ENCODE measurements at places on chromosomes 16 and 17.
A peak's percentile ranks its signal among the peaks of the same experiment; 100 is the strongest.

DNA sequence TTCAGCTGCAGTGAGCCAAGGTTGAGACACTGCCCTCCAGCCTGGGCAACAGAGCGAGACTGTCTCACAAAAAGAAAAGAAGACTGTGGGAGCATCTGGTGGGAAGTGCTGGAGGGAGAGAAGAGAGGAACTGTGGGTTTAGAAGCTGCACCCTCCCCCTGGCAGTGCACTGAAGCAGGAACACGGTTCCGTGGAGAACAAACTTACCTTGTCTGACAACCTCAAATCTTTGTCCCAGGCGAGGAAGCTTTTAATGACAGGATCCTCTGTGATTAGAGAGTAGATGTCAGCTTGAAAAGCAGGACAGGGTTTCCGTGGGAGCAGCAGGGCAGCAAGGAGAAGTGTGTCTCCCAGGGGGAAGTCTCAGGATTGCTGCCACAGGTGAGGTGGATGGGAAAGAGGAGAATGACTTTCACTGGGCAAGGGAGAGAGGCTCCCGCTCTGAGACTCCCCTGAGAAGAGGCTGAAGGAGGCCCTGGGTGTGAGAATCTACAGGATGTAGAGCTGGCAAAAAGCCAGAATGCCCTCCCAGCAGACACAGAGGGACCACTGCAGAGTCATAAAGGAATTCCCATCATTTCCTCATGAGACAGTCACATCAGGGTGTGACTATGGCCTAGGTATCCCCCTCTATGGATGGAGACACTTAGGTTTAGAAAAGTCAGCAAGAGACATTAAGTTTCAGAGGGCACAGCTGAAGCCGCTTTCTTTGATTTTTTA is 22.9 kb downstream of the PRR11 start:
- no peak for DNase-seq

GRCh38 chr16:34803683-34804416 is 1344.4 kb downstream of the TP53TG3F start:
- DNase-seq = no peak

DNA sequence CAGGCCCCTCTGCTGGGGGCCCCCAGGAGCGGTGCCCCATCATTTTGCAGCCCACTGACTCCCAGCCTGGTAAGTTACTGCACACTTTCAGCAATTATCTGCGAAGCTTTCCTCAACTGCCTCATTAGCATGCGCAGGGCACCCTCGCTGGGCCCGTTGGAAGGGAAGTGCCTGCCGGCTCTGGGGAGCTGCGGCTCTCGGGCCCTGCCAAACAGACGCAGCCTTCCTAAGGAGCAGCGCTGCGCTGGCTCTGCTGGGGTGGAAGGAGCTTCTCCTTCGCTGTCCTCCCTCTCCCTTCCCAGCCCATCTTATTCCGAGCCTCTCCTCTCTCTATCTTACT is 71.0 kb downstream of the RBBP6 start:
- DNase-seq = no peak

DNA sequence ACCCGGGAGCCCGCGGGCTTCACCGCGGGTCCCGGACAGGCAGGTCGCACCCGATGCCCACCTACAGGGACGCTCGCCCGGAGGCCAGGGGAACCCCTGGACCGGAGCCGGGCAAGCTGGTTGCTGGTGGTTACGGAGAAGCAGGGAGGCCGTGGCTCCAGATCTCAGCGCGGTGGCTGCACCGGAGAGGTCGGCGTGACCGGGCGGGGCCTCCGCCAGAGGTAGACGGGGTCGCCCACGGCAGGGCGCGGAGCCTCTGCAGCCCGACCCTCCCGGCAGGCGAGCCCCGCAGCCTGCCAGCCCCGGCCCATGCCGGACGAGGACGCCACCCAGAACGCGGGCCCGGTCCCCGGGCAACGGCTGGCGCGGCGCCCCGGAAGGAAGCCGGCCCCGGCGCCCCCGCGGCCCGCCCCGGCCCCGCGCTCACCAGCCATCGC is 341 bp downstream of the PCYT2 start:
- DNase-seq = no peak

- no peak for DNase-seq
Measured at GRCh38 chr16:79177018-79177417, 423.5 kb downstream of the MAF start.

GRCh38 chr16:27174798-27175197 is 28.5 kb upstream of the KDM8 start:
- DNase-seq = peak; percentile 53

DNA sequence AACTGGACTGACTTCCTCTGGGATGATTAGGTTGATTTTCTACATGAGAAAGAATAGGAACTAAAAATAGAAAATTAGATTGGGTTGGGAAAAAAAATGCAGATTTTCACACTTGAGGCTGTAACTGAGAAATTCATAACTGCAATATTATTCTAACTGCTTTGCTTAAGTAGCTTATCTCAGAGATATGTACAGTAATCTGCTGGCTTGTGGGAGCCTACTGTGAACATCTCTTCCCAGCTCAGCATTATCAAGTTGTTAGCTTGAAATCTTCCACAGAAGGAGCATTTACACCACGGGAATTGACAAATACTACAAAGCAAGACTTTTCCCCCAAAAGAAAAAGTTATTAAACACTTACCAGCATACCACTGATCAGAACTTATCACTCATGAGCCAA is 58.9 kb downstream of the CNTNAP4 start:
- DNase-seq = no peak

GRCh38 chr17:71472809-71473789 is 647.7 kb upstream of the SOX9 start:
- peak; percentile 21 for DNase-seq

- DNase-seq = no peak
Measured at GRCh38 chr16:48106446-48106845, 49.3 kb downstream of the ABCC12 start.

- DNase-seq = no peak
Measured at GRCh38 chr17:2438823-2439222, 38.0 kb upstream of the MNT start.

- DNase-seq = no peak
Measured at GRCh38 chr17:79411419-79411818, 199.4 kb downstream of the RBFOX3 start.

DNA sequence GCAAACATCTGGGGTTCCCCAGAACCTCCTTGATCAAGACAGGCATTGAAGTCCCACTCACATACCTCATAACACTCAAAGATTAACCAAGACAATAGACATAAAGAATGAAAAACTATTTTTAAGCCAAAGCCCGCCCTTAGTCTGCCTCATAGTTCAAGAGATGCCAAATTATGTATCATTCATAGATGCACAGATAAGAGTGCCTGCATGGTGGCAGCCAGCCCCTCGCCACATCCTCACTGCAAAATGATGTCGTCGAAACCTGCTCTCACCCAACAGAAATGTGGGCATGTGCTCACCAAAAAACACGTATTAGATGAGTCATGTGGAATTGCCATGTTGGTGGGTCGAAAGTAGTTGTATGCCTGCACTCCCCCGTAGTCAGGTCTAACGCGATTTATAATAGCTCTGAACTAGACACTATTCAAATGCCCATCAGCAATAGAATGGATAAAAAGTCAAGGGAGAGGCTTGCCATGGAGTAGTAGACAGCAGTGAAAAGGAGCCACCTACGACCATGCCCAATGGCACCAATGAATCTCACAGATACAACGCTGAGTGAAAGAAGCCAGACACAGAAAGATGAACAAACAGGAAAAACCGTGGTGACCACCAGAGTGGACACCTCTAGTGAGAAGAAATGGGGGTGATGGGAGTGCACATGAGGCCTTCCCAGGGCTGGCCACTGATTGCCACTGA is 64.8 kb downstream of the C16orf95 start:
- no peak for DNase-seq

DNA sequence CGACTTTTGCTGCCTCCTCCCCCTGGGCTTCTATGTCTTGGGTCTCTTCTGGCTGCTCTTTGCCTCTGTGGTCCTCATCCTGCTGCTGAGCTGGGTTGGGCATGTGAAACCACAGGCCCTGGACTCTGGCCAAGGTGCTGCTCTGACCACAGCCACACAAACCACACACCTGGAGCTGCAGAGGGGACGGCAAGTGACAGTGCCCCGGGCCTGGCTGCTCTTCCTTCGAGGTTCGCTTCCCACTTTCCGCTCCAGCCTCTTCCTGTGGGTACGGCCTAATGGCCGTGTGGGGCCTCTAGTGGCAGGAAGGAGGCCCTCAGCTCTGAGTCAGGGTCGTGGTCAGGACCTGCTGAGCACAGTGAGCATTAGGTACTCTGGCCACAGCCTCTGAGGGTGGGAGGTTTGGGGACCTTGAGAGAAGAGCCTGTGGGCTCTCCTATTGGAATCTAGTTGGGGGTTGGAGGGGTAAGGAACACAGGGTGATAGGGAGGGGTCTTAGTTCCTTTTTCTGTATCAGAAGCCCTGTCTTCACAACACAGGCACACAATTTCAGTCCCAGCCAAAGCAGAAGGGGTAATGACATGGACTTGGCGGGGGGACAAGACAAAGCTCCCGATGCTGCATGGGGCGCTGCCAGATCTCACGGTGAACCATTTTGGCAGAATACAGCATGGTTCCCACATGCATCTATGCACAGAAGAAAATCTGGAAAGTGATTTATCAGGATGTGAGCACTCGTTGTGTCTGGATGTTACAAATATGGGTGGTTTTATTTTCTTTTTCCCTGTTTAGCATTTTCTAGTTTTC is 2.3 kb downstream of the GP1BA start:
- DNase-seq = no peak

DNA sequence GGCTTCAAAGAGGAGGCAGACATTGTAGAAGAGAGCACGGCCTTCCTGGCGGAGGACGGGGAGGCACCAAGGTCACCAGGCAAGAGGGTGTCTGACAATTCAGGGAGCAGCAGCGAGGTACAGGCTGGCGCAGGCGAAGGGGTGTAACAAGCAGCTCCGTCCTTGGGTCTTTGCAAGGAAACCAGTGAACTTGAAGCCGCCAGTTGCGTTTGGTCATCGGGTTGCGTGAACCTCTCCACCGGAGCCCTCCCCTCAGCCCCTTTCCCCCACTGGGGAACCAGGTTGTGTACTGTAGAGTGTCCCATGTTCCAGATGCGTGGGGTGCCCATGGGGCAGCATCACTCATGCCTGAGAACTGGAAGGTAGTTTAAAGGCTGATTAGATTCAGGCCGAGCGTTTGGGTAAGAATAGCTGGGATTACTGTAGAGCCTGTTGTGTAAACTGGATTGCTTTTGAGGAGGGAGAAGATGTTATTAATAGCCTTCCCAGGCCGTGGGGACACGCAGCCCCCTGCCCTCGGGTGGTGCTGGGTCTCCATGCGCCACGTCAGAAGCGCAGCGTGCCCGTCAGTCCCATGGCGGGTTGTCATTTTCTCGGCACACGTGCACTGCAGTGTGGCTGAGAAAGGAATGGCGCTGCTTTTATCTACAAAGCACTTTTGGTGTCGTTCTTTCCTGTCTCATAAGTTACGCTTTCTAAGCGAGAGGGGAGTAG is 2.5 kb downstream of the MRPL12 start:
- no peak for DNase-seq

DNA sequence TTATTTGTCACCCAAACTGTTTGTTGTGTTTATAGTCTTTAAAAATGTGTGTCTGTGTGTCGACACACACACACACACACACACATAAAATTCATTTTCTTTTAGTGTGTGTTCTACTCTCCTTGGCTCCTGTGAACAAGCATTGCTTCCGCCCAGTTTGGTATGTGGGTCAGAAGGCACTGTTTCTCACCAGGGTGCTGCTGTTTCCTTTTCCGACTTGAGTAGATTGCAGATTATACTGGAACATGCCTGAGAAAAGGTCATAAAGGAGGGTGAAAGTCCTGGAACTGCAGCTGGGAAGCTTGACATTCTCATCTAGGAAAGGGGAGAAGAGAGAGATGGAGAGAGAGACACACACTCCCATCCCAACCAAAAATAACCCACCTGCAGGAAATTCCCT is 330.3 kb downstream of the BCAS3 start:
- DNase-seq = no peak

DNA sequence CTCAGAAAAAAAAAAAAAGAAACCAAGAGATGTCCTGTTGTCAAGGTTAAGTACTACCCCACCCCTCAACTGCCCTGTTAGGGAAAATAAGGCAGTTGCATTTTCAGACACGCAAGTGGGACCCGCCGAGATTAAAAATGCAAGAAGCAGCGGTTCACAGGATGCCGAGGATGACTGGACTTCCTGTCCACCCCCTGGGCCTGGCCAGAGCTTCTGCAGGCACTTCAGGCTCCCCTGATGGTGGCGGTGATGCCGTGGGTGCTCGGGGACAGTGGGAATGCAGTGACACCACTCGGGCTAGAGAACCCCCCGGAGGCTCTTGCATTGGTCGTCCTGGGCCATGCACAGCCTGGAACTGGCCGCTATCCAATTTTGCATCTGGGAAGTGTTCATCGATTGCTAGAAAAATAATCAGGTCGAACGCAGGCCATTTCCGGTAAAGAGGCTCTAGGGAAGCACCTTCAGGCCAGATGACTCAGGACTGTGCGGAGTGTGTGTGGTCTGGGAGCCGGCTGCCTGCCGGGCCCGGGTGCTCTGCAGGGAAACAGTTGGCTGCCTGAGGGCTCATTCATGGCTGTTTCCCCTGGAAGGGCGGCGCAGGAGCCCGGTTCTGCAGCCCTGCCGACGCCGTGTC is 13.4 kb upstream of the CRISPLD2 start:
- no peak for DNase-seq

DNA sequence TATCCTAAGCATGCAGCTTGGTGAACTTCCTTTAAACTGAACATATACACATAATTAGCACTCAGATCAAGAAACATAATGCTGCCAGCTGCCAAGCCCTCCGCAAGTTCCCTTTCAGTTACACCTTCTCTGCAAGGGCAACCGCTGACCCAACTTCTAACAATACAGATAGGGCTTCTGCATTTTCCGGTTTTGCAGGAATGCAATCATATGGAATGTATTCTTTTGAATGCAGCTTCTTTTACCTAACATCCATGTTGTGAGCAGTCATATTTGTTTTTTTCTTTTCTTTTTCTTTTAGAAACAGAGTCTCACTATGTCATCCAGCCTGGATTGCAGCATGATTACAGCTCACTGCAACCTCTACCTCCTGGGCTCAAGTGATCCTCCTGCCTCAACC is 110.7 kb downstream of the GSG1L start:
- no peak for DNase-seq

DNA sequence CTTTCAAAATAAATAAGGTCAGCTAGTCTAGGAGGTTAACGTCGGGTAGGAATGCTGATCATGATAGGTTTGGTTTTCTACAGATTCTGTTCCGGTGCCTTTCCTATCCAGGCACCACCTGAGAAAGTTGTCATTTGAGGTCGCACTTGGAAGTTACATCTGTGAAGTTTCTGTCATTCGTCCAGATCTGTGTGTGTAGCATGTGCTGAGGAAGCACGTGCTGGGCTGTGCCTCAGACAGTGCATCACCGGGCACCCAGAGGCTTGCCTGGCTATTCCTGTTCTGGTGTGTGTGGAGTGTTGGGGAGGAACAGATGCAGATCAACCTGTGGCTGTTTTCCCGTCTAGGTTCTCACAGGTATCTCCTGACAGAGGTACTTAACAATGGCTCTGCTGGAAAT is 42.6 kb downstream of the DNAJA2 start:
- DNase-seq = no peak

DNA sequence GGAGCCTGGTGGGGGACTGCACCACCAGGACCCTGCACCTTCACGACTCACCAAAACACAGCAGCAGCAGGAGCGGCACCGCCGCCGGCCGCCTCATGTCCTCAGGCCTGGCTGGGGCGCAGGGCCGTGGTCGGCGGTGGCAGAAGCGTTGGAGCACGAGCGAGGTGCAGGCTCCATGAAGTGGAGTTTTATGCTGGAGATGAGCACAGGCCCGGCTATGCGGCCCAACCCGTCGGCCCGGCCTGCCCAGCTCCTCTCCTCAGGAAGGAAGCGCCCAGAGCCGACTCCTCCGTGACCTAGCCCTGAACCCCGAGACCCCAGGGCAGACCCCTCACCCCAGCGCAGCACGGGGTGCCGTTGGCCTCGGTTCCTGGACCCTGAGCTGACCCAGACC is at the start of gene PRSS27:
TSS of gene PRSS27 (minus strand) at position 161 of the 394 bp plus-strand sequence. CDS start at position 97, 64 bp downstream.
- DNase-seq = no peak

- no peak for DNase-seq
Measured at GRCh38 chr17:76905036-76905435, 36.8 kb downstream of the MGAT5B start.

Data from keratinocyte (primary cell).